CD8-positive, alpha-beta memory T cell (primary cell): ENCODE measurements at places on chromosomes 3 and 15. TPM values are rescaled to one million over a fixed set of nuclear protein-coding genes. Genes with fewer than 3 reads are reported as not detected.

- H3K36me3 ChIP-seq, result no peaks in the 10 kb centered on the region
- H3K27ac ChIP-seq, result peak overlapping the region; percentile 78
- H3K4me1 ChIP-seq, result peaks cover 26% of the 10 kb centered on the region
- H3K27me3 ChIP-seq, result no peaks in the 10 kb centered on the region
- H3K4me3 ChIP-seq, result peak overlapping the region; percentile 90
- DNase-seq, result no peak
These were observed 423 bp downstream of the TKT start for GRCh38 chr3:53255423-53255774.

DNA sequence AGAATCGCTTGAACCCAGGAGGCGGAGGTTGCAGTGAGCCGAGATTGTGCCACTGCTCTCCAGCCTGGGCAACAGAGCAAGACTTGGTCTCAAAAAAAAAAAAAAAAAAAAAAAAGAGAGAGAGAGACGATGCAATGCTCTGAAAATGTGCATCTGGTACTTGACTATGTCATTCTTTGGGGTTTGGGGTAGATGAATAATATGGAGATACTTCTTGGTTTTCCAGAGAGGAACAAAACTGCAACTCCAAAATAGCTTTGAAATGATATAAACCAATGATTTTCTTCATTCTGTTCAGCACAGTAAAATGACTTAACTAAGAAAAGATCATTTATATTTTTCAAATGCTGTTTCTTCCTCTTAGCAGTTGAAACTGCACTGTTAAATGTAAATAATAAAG, 158.9 kb downstream of the ISL2 start:
- H3K27me3 ChIP-seq, result no peaks in the 10 kb centered on the region
- no peak for DNase-seq
- H3K4me1 ChIP-seq, result no peaks in the 10 kb centered on the region
- H3K4me3 ChIP-seq, result no peak overlapping the region
- H3K36me3 ChIP-seq, result no peaks in the 10 kb centered on the region
- H3K27ac ChIP-seq, result no peak overlapping the region

- peak overlapping the region; percentile 38 for H3K4me3 ChIP-seq
- no peaks in the 10 kb centered on the region for H3K36me3 ChIP-seq
- H3K27ac ChIP-seq, result no peak overlapping the region
- no peaks in the 10 kb centered on the region for H3K27me3 ChIP-seq
These were observed 160.8 kb upstream of the TLE3 start for GRCh38 chr15:70258369-70259027.

DNA sequence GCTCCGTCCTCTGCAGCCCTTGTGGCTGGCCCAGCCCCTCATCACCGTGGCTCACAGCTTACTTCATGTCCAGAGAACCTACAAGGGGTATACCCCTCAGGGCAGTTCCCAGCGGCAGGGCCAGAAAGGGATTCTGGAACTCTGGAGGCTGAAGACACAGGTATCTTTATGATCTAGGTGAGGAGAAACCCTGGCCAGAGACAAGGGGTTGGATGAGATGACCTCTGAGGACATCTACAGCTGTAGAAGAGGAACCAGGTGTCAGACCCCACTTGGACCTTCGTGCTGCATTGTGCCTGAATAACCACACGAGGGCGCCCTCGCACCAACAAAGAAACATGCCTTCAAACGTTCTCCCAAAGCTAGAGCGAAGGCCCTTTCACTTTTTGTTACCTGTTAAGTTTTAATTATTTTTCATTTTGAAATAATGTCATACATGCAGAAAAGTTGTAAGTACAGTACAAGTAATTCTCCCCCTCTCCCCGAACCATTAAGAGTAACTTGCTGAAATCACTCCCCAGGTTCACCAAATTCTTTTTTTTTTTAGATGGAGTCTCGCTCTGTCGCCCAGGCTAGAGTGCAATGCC, 118.7 kb upstream of the SMAD3 start:
- no peak overlapping the region for H3K27ac ChIP-seq
- DNase-seq, result peak; percentile 58
- H3K36me3 ChIP-seq, result no peaks in the 10 kb centered on the region
- H3K4me1 ChIP-seq, result no peaks in the 10 kb centered on the region
- no peak overlapping the region for H3K4me3 ChIP-seq
- H3K27me3 ChIP-seq, result no peaks in the 10 kb centered on the region

GRCh38 chr3:99637368-99638111, 854 bp upstream of the COL8A1 start:
- no peak for DNase-seq
- H3K4me3 ChIP-seq, result no peak overlapping the region
- H3K36me3 ChIP-seq, result no peaks in the 10 kb centered on the region
- H3K27me3 ChIP-seq, result peaks cover 10% of the 10 kb centered on the region
- no peaks in the 10 kb centered on the region for H3K4me1 ChIP-seq

- DNase-seq, result no peak
- no peaks in the 10 kb centered on the region for H3K4me1 ChIP-seq
- H3K36me3 ChIP-seq, result no peaks in the 10 kb centered on the region
- H3K27ac ChIP-seq, result no peak overlapping the region
- peaks cover 5% of the 10 kb centered on the region for H3K27me3 ChIP-seq
These were observed 140.8 kb downstream of the SMAD6 start for GRCh38 chr15:66842710-66843441.

DNA sequence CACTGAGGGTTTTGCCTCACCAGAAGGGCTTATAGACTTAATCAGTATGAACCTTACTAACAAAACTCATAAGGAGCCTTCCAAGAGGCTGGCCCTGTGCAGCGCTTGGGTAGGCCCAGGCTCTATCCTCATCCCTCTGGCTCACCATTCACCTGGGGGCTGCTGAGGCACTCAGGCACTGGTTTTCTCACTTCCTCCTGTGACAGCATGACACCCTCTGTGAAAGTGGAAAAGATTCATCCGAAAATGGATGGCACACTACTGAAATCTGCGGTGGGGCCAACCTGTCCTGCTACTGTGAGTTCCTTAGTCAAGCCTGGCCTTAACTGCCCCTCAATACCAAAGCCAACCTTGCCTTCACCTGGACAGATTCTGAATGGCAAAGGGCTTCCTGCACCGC, 41.3 kb downstream of the PSMD6 start:
- no peak overlapping the region for H3K27ac ChIP-seq
- H3K27me3 ChIP-seq, result no peaks in the 10 kb centered on the region
- peaks cover 58% of the 10 kb centered on the region for H3K36me3 ChIP-seq
- H3K4me3 ChIP-seq, result no peak overlapping the region
- peaks cover 58% of the 10 kb centered on the region for H3K4me1 ChIP-seq

- no peak overlapping the region for H3K4me3 ChIP-seq
- H3K27me3 ChIP-seq, result no peaks in the 10 kb centered on the region
- DNase-seq, result no peak
- H3K27ac ChIP-seq, result no peak overlapping the region
These were observed 21.0 kb upstream of the ATG7 start for GRCh38 chr3:11250902-11251806.

DNA sequence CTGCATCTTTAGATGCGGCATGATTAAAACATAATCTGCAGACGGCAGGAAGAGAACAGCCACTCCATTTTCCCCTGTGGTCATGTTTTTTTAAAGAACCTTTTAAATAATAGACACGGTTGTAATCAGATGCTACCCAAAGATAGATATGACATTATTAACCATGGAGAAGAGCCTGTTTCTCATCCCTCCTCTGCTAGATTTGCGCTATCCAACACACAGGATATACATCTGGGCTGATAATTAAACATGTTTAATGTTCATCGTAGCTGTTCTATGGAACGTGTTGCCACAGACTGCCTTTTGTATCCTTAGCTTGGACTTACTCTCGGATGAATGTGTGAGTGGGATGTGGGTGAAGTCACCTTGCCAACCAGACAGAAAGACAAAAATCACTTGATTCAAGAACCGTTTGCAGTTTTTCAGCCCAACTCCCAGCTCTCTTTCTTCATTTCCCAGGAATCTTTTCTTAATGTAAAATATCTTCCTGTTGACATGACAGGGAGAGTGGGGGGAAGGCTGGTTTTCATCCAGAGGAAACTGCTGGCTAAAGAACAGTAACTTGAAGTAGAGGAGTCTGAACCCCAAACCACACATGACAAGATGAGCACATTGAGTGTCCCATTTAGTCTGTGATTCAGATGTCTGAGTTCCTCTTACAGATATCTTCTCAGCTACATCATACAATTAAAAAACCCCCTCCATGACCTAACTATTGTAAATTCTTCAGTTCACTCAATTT, 118.6 kb upstream of the PRICKLE2 start:
- H3K27me3 ChIP-seq, result no peaks in the 10 kb centered on the region
- H3K27ac ChIP-seq, result no peak overlapping the region
- H3K36me3 ChIP-seq, result no peaks in the 10 kb centered on the region
- no peak overlapping the region for H3K4me3 ChIP-seq
- DNase-seq, result no peak

DNA sequence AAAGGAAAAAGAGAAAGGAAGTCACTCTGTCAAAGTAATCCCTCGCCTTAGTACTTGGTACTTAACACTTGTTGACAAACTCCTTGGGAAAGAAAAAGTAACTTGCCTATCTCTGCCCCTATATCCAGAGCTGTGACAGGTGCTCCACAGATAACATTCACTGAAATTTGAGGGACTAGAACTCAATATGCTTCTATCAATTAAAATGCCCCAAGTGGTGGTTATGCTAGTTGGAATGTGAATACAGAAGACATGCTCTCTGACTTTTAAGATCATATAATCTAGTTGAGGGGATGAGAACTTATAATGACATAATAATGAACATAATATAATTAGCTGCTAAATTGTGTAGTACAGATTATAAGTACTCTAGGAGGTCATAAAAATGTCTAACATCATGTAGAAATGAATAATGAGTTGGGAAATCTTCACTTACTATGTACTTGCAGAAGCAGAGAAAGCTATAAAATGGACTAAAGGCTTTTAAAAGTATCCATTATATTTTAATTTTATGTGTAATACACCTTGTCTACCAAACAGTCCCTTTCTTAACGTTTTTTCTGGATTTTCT, 153.1 kb upstream of the CCDC54 start:
- DNase-seq, result no peak
- H3K27me3 ChIP-seq, result peaks cover 5% of the 10 kb centered on the region
- no peak overlapping the region for H3K4me3 ChIP-seq
- no peaks in the 10 kb centered on the region for H3K4me1 ChIP-seq
- H3K36me3 ChIP-seq, result no peaks in the 10 kb centered on the region

GRCh38 chr15:82855286-82856100, 46.1 kb downstream of the WHAMM start:
- no peaks in the 10 kb centered on the region for H3K27me3 ChIP-seq
- no peaks in the 10 kb centered on the region for H3K36me3 ChIP-seq
- DNase-seq, result no peak
- H3K27ac ChIP-seq, result no peak overlapping the region
- H3K4me1 ChIP-seq, result no peaks in the 10 kb centered on the region
- no peak overlapping the region for H3K4me3 ChIP-seq

GRCh38 chr15:44661576-44661975, 1.9 kb downstream of the SPG11 start:
- no peak for DNase-seq
- H3K27ac ChIP-seq, result peak overlapping the region; percentile 86
- peaks cover 46% of the 10 kb centered on the region for H3K4me1 ChIP-seq
- no peak overlapping the region for H3K4me3 ChIP-seq

- H3K27ac ChIP-seq, result no peak overlapping the region
- H3K4me3 ChIP-seq, result no peak overlapping the region
- DNase-seq, result no peak
- H3K4me1 ChIP-seq, result no peaks in the 10 kb centered on the region
These were observed 92.8 kb downstream of the TFG start for GRCh38 chr3:100802126-100802525.

- H3K4me3 ChIP-seq, result no peak overlapping the region
- H3K36me3 ChIP-seq, result no peaks in the 10 kb centered on the region
- no peak for DNase-seq
- no peaks in the 10 kb centered on the region for H3K4me1 ChIP-seq
- H3K27me3 ChIP-seq, result no peaks in the 10 kb centered on the region
These were observed 932.7 kb downstream of the ZPLD1 start for GRCh38 chr3:103367481-103367880.

DNA sequence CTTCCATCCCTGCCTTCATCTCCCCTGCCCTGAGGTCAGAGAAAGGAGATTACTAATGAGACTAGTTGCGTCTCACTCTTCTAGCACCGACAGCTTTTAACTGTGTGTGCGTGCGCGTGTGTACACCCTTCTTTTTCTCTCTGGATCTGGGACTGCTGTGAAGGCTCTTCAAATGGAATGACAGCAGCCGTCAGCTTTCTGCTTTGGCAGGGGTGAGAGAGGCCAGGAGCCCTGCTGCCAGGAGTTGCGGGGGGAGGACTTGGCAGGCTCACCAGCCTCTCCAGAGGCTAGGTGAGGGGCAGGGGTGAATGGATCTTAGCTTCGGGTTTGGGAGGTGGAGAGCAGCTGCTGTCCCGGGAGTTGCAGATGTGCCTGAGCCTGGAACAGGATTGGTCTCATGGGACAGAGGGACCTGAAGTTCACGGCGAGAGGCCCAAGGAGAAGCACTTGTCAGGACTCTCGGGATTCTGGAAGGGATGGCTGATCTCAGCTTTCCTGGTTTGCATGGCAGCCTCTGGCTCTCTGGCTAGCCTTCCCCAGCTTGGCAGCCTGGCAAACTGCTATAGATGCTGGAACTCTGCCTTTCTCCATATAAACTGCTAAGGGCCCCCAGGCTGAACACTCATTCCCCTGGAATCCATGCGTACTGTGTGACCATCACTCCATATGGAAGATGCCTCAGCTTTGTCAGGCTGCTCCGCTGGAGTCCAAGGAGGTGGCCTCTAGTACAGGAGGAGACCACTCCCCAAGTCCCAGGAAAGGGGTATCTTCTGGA, 16.6 kb downstream of the TEX264 start:
- peak overlapping the region; percentile 62 for H3K4me3 ChIP-seq
- no peak for DNase-seq
- no peaks in the 10 kb centered on the region for H3K27me3 ChIP-seq

GRCh38 chr3:129424185-129424841, 4.1 kb downstream of the EFCAB12 start:
- no peaks in the 10 kb centered on the region for H3K36me3 ChIP-seq
- H3K27me3 ChIP-seq, result no peaks in the 10 kb centered on the region
- no peak overlapping the region for H3K27ac ChIP-seq
- H3K4me3 ChIP-seq, result no peak overlapping the region

- H3K4me1 ChIP-seq, result no peaks in the 10 kb centered on the region
- H3K4me3 ChIP-seq, result no peak overlapping the region
- H3K36me3 ChIP-seq, result no peaks in the 10 kb centered on the region
- H3K27me3 ChIP-seq, result no peaks in the 10 kb centered on the region
These were observed 30.8 kb upstream of the MAP3K13 start for GRCh38 chr3:185332026-185332735.

- H3K4me3 ChIP-seq, result no peak overlapping the region
- no peaks in the 10 kb centered on the region for H3K27me3 ChIP-seq
- DNase-seq, result no peak
- peaks cover 4% of the 10 kb centered on the region for H3K4me1 ChIP-seq
These were observed 22.3 kb upstream of the PSTPIP1 start for GRCh38 chr15:76972389-76973361.

- no peaks in the 10 kb centered on the region for H3K36me3 ChIP-seq
- no peaks in the 10 kb centered on the region for H3K27me3 ChIP-seq
- no peak overlapping the region for H3K4me3 ChIP-seq
- DNase-seq, result no peak
These were observed 91.2 kb downstream of the CEMIP start for GRCh38 chr15:80870366-80870765.

Gene FOXL2NB
- total RNA-seq, result not detected

Gene HHLA2
- 1.1 TPM for total RNA-seq

Gene DNAJC13
- total RNA-seq, result 41.7 TPM

Gene ZNF774
- total RNA-seq, result 0.50 TPM

Gene PLSCR2
- not detected for total RNA-seq

Gene GALNT15
- not detected for total RNA-seq

Gene ACOX2
- total RNA-seq, result not detected

Gene TRPM1
- total RNA-seq, result not detected

Gene SLC9C1
- total RNA-seq, result not detected

Gene RHOV
- total RNA-seq, result 0.40 TPM

Gene FMN1
- 0.24 TPM for total RNA-seq

Gene SLC2A2
- not detected for total RNA-seq

Gene AGBL1
- not detected for total RNA-seq

Gene TMC3
- total RNA-seq, result not detected

Gene COLQ
- 1.6 TPM for total RNA-seq

Gene CHRM5
- not detected for total RNA-seq

Gene GOLGA8T
- not detected for total RNA-seq
